ENCODE measurements at places on chromosomes 16 and 17. TPM values are rescaled to one million over a fixed set of nuclear protein-coding genes. Genes with fewer than 3 reads are reported as not detected.

DNA sequence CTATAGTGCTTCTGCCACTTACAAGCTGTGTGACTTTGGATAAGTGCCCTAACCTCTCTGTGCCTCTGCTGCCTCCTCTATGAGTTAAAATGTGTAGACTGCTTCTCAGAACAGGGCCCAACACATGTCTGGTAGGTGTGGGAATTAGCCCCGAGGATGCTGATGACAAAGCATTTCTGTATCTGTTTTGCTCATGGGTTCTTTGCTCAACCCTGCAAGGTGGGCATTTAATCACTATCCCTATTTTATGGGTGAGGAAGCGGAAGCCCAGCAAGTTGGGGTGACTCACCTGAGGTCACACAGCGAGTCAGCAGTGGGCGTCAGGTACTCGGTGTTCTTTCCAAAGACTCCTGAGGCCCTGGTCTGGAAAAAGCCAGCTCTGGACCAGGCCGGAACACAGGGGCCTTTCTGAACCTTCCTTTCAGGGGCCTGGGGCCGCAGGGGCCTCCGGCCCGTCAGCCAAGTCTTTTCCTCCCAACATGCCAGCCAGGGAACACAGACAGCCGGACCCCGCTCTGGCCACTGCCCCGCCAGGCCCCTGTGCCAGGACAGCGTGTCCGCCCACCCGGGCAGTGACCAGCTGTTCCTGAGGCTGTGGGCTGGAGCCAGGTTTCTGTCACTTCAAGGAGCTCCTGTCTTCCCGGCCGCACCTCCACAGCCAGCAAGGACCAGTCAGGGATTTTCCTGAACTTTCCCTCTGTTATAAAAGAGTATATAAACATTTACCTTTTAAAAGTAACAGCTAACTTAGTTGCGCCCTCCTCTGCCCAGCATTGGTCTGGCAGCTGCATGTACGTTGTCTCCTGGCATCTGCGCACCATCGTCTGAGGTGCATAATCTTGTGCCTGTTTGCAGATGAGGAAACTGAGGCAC, 62.5 kb downstream of the SREBF1 start:
- H3K4me1 ChIP-seq: peaks cover 34% of the 10 kb centered on the region
- no peaks in the 10 kb centered on the region for H3K27me3 ChIP-seq
- no peaks in the 10 kb centered on the region for H3K36me3 ChIP-seq
- peak overlapping the region; percentile 66 for H3K27ac ChIP-seq
- no peak overlapping the region for H3K4me3 ChIP-seq

DNA sequence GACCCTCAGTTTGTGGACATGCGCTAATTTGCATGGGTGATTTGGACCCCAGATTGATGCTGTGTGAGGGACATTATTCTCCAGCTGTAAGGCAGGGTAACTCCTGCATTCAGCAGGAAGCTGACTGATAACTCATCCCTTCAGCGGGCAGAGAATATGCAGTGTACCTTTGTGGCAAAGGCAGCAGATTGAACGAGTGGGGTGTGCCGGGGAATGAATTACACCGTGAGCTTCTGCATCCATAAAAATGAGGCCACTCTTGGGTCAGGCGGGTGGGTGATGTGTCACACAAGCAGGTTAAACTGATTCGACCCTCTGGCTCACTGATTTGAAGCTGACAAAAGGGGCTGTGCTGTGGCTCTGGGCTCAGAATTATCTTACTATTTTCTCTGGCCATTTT, 128.9 kb upstream of the PMFBP1 start:
- H3K27me3 ChIP-seq: no peaks in the 10 kb centered on the region
- no peaks in the 10 kb centered on the region for H3K36me3 ChIP-seq
- H3K27ac ChIP-seq: no peak overlapping the region
- H3K4me1 ChIP-seq: no peaks in the 10 kb centered on the region
- no peak overlapping the region for H3K4me3 ChIP-seq

DNA sequence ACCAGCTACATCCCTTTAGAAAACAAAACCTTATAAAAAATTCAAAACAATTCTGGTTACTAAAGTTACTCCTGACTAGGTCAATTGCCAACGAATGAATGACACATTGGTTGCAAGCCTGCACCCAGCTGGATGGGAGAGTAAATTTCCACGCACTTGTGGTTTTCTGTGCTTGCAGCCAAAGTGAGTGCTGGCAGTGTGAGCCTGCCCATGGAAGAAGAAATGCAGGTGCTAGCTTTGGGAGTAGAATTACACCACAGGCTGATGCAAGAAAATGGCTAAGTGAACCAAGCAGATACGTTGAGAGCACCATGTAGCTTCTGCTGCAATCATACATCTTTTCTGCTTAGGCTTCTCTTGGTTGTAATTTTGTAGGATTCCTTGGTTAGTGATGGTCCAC, 74.6 kb downstream of the SYCE1L start:
- no peaks in the 10 kb centered on the region for H3K27me3 ChIP-seq
- DNase-seq: no peak
- H3K4me3 ChIP-seq: no peak overlapping the region
- H3K36me3 ChIP-seq: no peaks in the 10 kb centered on the region

DNA sequence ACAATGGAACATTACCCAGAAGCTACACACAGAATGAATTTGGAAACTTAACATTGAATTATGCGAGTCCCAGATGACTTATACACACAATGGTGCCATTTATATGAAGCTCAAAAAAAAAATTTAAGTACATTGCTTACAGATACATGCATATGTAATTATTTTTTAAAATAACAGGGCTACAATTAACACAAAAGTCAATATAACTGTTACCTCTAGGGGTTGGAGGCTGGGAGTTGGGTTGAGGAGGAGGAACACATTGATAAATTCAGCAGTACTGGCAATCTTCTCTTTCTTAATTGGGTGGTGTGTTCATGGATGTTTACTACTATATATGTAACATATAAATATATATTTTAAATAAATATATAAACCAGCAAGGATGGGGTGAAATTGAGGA, 1.1 kb downstream of the ZNF23 start:
- H3K27me3 ChIP-seq: no peaks in the 10 kb centered on the region
- no peak overlapping the region for H3K27ac ChIP-seq
- peaks cover 10% of the 10 kb centered on the region for H3K4me1 ChIP-seq
- H3K4me3 ChIP-seq: no peak overlapping the region
- DNase-seq: no peak

AIPL1 gene
- not detected for total RNA-seq

PMP22 gene
- 104 TPM for total RNA-seq

- no peak overlapping the region for H3K27ac ChIP-seq
- no peaks in the 10 kb centered on the region for H3K27me3 ChIP-seq
- no peak for DNase-seq
- H3K4me1 ChIP-seq: no peaks in the 10 kb centered on the region
- H3K36me3 ChIP-seq: no peaks in the 10 kb centered on the region
- no peak overlapping the region for H3K4me3 ChIP-seq
These were observed 19.5 kb upstream of the CA10 start for GRCh38 chr17:52178012-52178411.

PLXDC1 gene
- total RNA-seq: 22.9 TPM

HASPIN gene
- total RNA-seq: not detected

DNA sequence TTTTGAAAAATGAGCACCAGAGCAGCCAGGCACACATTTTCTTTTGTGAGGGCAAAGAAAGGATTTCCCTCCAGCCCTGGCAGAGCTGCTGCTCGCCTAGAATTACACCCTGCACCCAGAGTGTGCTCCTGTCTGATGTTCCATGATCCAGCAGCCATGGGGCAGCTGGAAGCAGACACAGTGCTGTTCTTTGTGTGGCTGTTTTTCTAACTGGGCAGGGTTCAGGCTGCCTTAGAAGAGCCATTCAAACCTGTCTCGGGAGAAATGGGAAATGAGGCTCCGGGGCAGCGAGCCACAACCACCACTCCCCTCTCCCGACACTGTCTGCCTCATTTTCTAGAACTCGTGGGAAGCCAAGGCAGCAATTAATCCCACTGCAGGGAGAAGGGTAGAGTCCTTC, 28.9 kb downstream of the LITAF start:
- no peak for DNase-seq
- peak overlapping the region; percentile 36 for H3K27ac ChIP-seq

DNA sequence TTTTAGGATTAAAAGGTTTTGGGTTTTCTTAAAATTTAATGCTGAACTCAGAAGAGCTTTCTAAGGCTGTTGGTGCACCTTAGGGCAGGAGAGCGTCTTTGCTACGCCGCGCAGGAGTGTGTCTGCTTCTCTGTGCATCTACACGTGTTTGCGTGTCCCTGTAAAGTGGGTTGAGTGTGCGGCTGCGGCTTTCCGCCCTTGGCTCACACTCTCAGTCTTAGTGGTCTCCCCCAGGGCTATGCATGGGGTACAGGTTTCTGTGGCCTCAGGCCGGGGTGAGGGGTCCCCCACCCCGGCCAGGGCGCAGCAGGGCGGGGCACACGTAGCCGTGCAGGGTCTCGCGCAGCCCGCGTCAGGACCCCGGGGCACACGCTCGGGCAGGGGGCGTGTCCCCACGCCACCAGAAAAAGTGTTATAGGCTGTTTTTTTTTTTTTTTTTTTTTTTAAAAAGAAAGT, 727 bp upstream of the TENT4B start:
- DNase-seq: peak; percentile 46
- H3K4me1 ChIP-seq: no peaks in the 10 kb centered on the region
- H3K4me3 ChIP-seq: peak overlapping the region; percentile 80
- H3K36me3 ChIP-seq: no peaks in the 10 kb centered on the region
- H3K27me3 ChIP-seq: no peaks in the 10 kb centered on the region

DNA sequence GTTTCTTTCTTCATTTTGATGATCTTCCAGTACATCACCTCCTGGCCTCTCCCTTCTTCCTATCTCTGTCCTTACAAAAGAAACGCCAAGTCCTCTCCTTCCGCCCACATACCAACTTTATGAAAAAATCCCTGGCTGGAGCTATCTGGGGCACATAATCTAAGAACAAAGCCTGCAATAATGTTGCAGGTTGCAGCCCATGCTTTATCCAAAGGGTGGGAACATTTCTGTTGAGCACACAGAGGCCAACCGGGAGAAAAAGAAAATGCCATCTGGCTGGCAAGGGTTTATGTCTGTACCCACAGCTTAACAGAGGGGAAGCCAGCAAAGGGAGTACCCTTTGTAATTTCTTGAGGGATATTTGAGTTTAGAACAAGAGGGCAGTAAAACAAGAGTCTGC, 409.6 kb downstream of the SOX9 start:
- H3K4me1 ChIP-seq: no peaks in the 10 kb centered on the region
- H3K4me3 ChIP-seq: no peak overlapping the region
- DNase-seq: no peak
- H3K36me3 ChIP-seq: no peaks in the 10 kb centered on the region
- H3K27ac ChIP-seq: no peak overlapping the region

DNA sequence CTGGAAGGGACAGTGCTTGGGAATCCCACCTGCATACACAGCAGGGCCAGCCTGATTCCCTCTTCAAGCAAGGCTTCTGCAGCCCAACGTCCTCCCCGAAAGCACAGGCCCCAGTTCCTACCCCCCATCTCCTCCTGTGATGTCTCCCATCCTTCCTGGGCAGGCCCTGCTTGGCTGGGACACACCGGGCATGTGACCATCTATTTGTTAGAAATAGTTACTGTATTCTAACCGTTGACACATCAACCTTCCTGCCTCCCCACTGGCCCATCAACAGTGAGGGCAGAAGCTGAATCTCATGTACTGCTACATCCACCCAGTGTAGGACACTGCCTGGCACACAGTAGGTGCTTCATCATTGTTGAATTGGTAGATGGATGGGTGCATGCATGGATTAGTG, 10.7 kb downstream of the PRR29 start:
- no peaks in the 10 kb centered on the region for H3K36me3 ChIP-seq
- H3K27ac ChIP-seq: no peak overlapping the region
- no peaks in the 10 kb centered on the region for H3K4me1 ChIP-seq
- no peak overlapping the region for H3K4me3 ChIP-seq

NUPR1 gene
- total RNA-seq: 7.3 TPM

GRCh38 chr17:63354256-63354655, 91.8 kb downstream of the CYB561 start:
- peak overlapping the region; percentile 13 for H3K27ac ChIP-seq
- H3K4me3 ChIP-seq: no peak overlapping the region
- H3K4me1 ChIP-seq: no peaks in the 10 kb centered on the region
- DNase-seq: no peak
- no peaks in the 10 kb centered on the region for H3K36me3 ChIP-seq

DNA sequence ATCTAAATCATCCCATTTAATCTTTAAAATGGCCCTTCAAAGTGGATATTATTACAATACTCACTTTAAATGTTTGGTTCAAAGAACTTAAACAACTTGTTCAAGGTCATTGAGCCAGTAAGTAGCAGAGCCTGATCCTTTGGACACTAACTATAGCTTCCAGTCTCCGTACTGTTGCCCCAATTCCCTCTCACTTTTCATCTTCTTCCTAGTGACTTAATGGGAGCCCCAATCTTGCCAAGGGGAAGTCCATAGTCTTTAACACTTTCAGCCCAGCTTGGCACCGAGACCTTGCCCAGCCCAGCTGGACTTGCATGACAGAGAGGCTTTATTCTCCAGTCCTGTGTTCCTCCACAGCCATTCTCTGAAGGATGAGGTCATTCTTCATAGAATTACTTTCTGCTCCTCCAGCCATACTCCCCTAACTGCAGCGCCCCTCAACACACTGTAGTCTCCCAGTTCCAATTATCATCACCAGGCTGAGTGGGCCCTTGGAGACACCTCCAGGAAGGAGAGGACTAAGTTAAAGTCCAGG, 49.2 kb upstream of the NLK start:
- H3K4me1 ChIP-seq: no peaks in the 10 kb centered on the region
- no peak overlapping the region for H3K4me3 ChIP-seq
- no peak for DNase-seq

GRCh38 chr17:81306898-81307510, 11.9 kb upstream of the SLC38A10 start:
- H3K4me3 ChIP-seq: no peak overlapping the region
- no peak for DNase-seq
- H3K4me1 ChIP-seq: no peaks in the 10 kb centered on the region
- H3K36me3 ChIP-seq: no peaks in the 10 kb centered on the region
- H3K27me3 ChIP-seq: no peaks in the 10 kb centered on the region

GRCh38 chr16:89164436-89164835, 7.1 kb upstream of the CDH15 start:
- DNase-seq: no peak
- no peaks in the 10 kb centered on the region for H3K4me1 ChIP-seq
- H3K4me3 ChIP-seq: no peak overlapping the region
- H3K27ac ChIP-seq: no peak overlapping the region
- H3K36me3 ChIP-seq: no peaks in the 10 kb centered on the region

DNA sequence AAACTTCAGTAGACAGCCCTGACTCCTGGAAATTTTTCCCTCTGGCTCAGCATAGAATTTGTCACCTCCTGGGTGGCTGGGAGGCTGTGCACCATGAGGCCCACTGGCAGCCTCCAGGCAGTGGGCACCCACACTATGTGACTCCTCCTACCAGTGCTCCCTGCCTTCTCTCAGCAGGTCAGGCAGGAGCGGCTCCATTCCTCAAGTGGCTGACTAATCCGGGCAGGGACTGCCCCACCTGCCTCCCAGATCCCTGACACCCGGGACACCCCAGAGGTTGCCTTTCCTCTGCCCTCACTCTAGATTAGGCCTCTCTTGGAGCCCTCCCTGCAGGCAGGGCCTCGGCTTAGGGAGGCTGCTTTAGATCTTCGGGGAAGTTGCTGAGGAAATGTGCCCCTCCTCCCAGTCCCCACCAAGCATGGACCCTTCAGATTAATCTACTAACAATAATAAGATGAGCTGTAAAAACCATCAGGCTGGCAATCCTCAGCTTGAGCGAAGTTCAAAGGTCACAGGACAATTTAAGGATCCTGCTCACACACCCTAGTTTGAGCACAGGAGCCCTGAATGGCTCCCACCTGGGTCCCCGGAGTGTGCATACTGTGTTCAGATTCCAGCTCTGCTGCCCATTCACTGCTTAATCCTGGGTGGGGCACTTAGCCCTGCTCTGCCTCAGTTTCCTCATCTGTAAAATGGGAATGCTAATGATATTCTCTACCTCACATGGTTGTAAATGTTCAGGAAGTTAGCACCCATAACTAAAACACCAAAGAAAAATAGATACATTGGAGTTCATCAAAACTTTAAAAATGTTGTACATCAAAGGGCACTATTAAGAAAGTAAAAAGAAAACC, 10.0 kb upstream of the MYCBPAP start:
- no peaks in the 10 kb centered on the region for H3K27me3 ChIP-seq
- H3K4me1 ChIP-seq: no peaks in the 10 kb centered on the region
- H3K4me3 ChIP-seq: no peak overlapping the region
- H3K27ac ChIP-seq: no peak overlapping the region
- DNase-seq: no peak

Measured in uterus (tissue), 4 donors.